ENCODE measurements at places on chromosomes 4 and X. TPM values are rescaled to one million over a fixed set of nuclear protein-coding genes. Genes with fewer than 3 reads are reported as not detected.

DNA sequence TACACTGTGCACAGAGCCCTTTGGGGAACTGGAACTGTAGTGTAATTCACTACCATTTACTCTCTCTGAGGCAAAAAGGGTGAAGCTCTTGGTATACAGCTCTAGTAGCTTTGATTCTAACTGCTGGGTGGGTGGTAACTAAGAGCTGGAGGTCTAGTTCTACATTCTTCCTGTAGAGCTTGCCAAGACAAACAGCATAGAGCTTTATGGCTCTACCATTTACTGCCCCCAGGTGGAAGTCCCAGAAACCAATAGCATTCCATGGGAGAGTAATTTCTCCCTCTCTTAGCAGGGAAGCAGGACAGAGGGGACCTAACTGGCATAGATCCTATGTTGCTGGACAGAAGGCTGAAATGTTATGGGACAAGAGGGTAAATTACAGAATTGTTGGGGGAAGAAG, 26.7 kb downstream of the HDAC8 start:
- no peak overlapping the region for H3K27ac ChIP-seq
- H3K27me3 ChIP-seq, result no peaks in the 10 kb centered on the region
- DNase-seq, result no peak
- H3K4me3 ChIP-seq, result no peak overlapping the region
- H3K36me3 ChIP-seq, result peaks cover 21% of the 10 kb centered on the region
- H3K4me1 ChIP-seq, result peaks cover 5% of the 10 kb centered on the region

DNA sequence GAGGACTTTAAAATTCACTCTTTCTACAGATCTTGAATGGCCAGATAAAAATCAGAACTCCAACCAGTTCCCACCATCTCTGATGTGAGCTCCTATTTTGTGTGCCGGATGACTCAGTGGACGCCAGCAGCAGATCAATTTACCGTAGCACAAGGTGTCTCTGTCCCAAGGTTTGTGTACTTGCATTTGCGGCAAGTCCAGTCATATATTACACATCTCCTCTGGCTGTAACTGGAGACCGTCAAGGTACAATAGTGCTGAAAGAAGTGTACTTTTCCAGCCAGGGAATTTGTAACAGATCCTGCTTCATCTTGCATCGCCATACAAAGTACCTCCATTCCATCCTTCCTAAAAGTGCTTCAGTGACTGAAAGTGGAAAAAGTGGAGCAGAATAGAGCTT, 108.2 kb upstream of the SORBS2 start:
- no peak overlapping the region for H3K27ac ChIP-seq
- H3K4me3 ChIP-seq, result no peak overlapping the region
- H3K4me1 ChIP-seq, result no peaks in the 10 kb centered on the region
- H3K27me3 ChIP-seq, result peaks cover 4% of the 10 kb centered on the region
- DNase-seq, result no peak

DNA sequence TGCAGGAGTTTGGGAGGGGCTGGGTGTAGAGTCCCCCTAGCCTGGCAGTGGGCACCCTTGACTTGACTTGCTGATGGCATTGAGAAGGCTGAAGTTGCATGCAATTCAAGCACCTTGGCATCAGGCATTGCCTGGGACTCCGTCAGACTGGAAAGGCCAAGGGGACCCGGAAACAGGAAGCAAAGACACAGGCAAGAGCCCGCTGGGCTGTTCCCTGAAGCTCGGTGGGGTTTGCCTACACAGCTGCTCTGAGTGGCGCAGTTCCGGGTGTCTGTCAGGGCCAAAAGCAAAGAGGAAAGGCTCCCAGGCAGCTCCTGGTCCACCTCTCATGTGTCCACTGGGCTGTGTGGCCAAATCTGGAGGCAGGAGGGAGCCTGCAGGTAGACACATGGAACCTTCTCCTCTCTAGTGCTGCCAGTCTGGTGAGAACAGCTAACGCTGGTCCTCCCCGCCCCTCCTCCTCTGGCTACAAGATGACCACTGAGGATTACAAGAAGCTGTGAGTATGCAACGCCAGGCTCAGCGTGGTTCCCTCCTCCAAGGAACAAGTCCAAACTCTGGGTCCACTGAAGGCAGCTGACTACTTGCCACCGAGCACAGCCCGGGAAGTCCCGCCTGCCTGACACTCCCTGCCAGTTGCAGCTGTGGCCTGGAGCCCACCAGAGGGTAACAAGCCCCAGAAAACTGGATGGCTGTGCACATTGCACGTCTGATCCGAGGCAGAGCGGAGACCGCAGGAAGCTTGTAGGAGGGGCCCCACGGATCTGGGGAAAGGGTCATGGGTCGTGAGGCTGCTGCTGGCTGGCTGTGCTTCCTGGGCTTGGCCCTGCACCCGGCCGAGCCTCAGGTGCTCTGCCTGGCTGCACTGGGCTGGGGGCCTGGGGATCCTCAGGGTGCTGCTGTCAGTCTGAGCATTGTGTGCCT, 20.1 kb downstream of the ZNF185 start:
- peaks cover 3% of the 10 kb centered on the region for H3K4me1 ChIP-seq
- H3K36me3 ChIP-seq, result no peaks in the 10 kb centered on the region

DNA sequence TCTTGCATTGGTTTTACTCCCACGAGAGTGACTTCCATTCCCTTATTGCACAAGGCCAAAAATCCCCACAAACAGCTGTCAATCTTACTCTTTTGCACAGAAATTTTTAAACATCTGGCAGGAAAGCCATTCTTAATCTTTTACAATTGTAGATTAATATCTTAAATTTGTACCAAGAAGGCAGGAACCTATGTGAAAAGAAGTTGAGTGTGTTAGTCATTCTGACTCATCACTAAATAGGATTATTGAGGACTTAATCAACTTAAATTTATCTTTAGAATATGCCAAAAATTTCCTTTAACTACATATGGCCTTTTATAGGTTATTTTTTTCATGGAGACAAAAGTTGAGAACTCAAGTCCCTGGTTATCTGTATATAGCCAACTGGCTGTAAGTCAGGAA, 49.0 kb upstream of the VEGFC start:
- no peak overlapping the region for H3K4me3 ChIP-seq
- H3K4me1 ChIP-seq, result no peaks in the 10 kb centered on the region
- H3K27ac ChIP-seq, result no peak overlapping the region
- DNase-seq, result no peak
- no peaks in the 10 kb centered on the region for H3K36me3 ChIP-seq

DNA sequence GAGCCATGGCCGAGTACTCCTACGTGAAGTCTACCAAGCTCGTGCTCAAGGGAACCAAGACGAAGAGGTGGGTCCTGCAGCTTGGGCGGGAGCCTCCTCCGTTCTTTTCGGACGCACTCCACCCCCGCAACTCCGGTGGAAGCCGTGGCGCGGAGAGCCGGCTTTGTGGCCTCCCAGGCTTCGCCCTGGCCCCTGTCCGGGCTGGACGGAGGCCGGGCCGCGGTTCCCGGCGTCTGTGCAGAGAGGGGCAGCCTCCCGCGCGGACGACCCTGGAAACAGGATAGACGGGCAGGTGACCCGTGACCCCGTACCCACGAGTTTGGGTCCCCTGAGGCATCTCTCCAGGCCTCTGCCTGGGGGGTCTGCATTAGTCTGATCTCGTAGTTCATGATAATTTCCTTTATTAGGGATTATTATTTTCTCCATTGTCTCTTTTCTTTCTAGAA, 356 bp downstream of the FRG1 start:
- H3K4me3 ChIP-seq, result peak overlapping the region; percentile 74
- H3K27me3 ChIP-seq, result no peaks in the 10 kb centered on the region
- no peak for DNase-seq
- peak overlapping the region; percentile 95 for H3K27ac ChIP-seq
- H3K4me1 ChIP-seq, result peaks cover 53% of the 10 kb centered on the region

GRCh38 chrX:148872161-148872535, 371.7 kb downstream of the AFF2 start:
- no peak overlapping the region for H3K4me3 ChIP-seq
- DNase-seq, result no peak
- no peaks in the 10 kb centered on the region for H3K4me1 ChIP-seq
- no peak overlapping the region for H3K27ac ChIP-seq
- no peaks in the 10 kb centered on the region for H3K36me3 ChIP-seq
- H3K27me3 ChIP-seq, result no peaks in the 10 kb centered on the region

- H3K27ac ChIP-seq, result no peak overlapping the region
- H3K36me3 ChIP-seq, result no peaks in the 10 kb centered on the region
- no peaks in the 10 kb centered on the region for H3K27me3 ChIP-seq
- no peak overlapping the region for H3K4me3 ChIP-seq
- no peak for DNase-seq
Observed at GRCh38 chr4:179631321-179631720, 2189.1 kb upstream of the AGA start.

DNA sequence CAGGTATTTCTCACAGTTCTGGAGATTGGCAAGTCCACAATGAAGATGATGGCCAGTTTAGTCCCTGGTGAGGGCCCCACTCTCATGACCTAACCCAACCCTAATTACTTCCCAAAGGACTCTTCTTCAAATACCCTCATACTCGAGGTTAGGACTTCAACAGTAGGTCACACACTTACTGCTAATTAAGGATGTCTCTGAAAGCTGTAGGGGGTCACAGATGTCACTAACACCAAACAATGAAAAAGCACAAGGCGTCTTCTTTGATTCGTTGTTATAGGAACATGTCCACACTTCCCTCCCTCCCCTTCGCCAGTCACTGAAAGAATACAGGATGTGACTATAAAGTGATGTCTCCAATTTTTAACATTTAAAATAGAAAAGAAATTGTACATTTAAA, 309.7 kb downstream of the PACRGL start:
- H3K4me3 ChIP-seq, result no peak overlapping the region
- no peaks in the 10 kb centered on the region for H3K4me1 ChIP-seq
- H3K27ac ChIP-seq, result no peak overlapping the region
- H3K36me3 ChIP-seq, result no peaks in the 10 kb centered on the region
- DNase-seq, result no peak
- H3K27me3 ChIP-seq, result no peaks in the 10 kb centered on the region

DNA sequence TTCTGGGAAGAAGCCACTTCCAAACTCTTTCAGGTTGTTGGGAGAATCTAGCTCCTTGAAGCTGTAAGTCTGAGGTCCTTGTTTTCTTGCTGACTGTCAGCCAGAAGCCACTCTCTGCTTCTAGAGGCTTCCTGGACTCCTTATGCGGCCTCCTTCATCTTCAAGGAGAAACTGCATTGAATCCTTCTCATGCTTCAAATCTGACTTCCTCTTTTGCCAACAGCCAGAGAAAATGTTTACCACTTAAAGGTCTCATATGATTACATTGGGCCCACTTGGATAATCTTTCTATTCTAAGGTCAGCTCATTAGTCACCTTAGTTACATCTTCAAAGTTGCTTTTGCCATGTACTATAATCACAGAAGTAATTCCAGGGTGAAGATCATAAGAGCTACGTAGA, 327.0 kb downstream of the HNRNPD start:
- H3K4me3 ChIP-seq, result no peak overlapping the region
- H3K36me3 ChIP-seq, result no peaks in the 10 kb centered on the region
- H3K27ac ChIP-seq, result no peak overlapping the region
- peaks cover 46% of the 10 kb centered on the region for H3K27me3 ChIP-seq
- DNase-seq, result no peak
- H3K4me1 ChIP-seq, result peaks cover 13% of the 10 kb centered on the region

GRCh38 chrX:68842781-68843581, 14.2 kb downstream of the EFNB1 start:
- DNase-seq, result no peak
- H3K27me3 ChIP-seq, result no peaks in the 10 kb centered on the region
- no peaks in the 10 kb centered on the region for H3K4me1 ChIP-seq

DNA sequence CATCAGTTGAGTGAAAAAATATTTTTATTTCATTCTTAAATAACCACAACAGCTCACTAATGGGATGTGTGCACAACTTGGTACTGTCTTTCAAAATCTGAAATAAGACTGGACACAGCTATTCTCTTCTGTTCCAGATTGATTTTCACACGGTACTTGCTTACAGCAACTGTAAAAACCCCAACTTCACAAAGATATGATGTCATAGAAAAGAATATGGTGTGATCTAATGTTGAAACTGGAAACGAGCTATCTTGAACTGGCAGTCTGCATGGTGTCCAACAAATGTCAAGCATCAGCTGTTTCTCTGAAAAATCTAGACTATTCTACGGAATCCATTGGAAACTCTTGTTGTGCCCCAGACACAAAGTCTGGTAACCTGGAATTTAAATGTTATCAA, 14.7 kb downstream of the HELQ start:
- no peak overlapping the region for H3K27ac ChIP-seq
- no peaks in the 10 kb centered on the region for H3K4me1 ChIP-seq
- H3K36me3 ChIP-seq, result peaks cover 21% of the 10 kb centered on the region
- DNase-seq, result no peak

DNA sequence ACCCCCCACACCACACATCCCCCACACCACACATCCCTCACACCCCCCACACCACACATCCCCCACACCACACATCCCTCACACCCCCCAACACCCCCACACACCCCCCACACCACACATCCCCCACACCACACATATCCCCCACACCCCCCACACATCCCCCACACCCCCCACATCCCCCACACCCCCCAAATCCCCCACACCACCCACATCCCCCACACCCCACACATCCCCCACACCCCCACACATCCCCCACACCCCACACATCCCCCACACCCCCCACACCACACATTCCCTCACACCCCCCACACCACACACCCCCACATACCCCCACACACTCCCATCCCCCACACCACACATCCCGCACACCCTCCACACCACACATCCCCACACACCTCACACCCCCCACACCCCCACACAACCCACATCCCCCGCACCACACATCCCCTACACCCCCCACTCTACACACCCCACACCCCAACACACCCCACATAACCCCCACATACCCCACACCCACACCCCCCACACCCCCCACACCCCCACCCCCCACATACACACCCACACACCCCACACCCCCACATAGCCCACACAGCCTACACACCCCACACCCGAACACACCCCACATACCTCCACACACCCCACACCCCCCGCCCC, 172.9 kb downstream of the DCLK2 start:
- no peak overlapping the region for H3K27ac ChIP-seq
- H3K36me3 ChIP-seq, result no peaks in the 10 kb centered on the region
- H3K4me3 ChIP-seq, result no peak overlapping the region
- DNase-seq, result no peak
- H3K27me3 ChIP-seq, result no peaks in the 10 kb centered on the region
- H3K4me1 ChIP-seq, result no peaks in the 10 kb centered on the region

DNA sequence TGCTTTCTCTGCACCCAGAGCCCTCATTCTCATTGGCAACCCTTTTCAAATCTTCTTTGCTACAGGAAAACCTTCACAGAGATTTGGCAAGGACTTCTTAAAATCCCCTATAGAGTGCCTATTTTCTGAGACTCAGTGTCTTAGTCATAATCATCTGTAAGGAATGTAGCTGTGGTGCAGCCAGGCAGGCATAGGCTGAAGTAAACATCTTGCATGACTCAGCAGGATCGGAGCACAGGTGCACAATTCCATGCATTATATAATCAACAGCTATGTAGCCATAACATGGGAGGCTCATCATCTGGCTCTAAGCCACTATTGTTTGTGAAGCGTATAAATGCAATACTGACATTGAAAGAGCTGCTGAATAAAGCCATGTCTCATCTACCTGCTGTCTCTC, 368.8 kb downstream of the MAGEE1 start:
- no peaks in the 10 kb centered on the region for H3K4me1 ChIP-seq
- no peak overlapping the region for H3K27ac ChIP-seq
- no peak for DNase-seq
- H3K27me3 ChIP-seq, result no peaks in the 10 kb centered on the region

- peak overlapping the region; percentile 58 for H3K27ac ChIP-seq
- peaks cover 8% of the 10 kb centered on the region for H3K36me3 ChIP-seq
- H3K27me3 ChIP-seq, result no peaks in the 10 kb centered on the region
Observed at GRCh38 chr4:184437565-184438265, 36.6 kb downstream of the IRF2 start.

Gene MAB21L2
- total RNA-seq, result not detected

Gene XAGE1A
- not detected for total RNA-seq

Gene ADGRG2
- total RNA-seq, result not detected

Gene VCX3A
- total RNA-seq, result not detected

Gene COX7B2
- total RNA-seq, result not detected

Gene ZFP42
- not detected for total RNA-seq

Gene RTL9
- total RNA-seq, result not detected

Gene NALF2
- 0.18 TPM for total RNA-seq

Gene CXCL1
- not detected for total RNA-seq

Gene NFKB1
- total RNA-seq, result 230 TPM
